ENCODE measurements at places on chromosomes 2 and 18.

DNA sequence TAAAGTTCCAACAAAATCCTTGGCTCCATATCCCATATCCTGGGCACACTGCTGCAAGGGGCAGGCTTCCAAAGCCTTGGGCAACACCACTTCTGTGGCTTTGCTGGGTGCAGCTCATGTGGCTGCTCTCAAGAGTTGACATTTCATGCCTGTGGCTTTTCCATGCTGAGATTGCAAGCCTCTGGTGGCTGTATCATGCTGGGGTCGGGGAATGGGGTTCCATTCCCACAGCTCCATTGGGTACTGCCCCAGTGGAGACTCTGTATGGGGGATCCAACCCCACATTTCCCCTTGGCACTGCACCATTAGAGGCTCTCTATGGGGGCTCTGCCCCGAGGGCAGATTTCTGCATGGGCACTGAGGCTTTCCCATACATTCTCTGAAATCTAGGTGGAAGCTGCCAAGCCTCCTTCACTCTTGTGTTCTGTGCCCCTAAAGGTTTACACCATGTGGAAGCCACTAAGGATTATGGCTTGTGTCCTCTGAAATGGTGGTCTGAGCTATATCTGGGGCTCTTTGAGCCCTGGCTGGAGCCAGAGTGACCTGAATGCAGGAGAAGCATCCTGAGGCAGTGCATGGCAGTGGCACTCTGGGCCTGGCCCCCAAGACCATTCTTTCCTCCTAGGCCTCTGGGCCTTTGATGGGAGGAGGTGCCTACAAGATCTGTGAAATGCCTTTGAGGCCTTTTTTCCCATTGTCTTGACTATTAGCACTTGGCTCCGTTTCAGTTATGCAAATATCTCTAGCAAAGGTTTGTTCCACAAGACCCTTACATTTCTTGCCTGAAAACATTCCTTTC is 107.9 kb downstream of the PTGR3 start:
- no peak for DNase-seq

- DNase-seq = no peak
These were observed 1082.3 kb upstream of the TMEFF2 start for GRCh38 chr2:193276988-193277387.

- DNase-seq = no peak
These were observed 244.1 kb downstream of the LPIN1 start for GRCh38 chr2:11990576-11990975.

DNA sequence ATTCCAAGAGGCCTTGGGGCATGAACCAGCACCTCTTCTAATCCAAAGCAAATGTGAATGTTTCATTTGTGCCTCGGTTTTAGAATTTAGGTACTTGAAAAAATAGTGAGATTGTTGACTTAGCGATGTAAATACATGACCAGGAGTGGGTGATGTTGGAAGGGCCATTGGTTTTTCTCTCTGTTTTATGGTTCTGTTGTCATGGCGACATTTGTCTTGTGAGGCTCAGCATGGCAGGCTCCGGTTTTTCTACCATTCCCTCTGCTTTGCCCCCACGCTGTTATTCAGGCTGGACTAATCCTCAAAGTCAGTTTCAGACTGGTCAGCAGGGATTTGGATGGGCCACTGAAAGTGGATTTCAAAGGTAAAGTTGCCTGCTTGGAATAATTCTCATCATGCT is 255.4 kb downstream of the ALPK2 start:
- no peak for DNase-seq

DNA sequence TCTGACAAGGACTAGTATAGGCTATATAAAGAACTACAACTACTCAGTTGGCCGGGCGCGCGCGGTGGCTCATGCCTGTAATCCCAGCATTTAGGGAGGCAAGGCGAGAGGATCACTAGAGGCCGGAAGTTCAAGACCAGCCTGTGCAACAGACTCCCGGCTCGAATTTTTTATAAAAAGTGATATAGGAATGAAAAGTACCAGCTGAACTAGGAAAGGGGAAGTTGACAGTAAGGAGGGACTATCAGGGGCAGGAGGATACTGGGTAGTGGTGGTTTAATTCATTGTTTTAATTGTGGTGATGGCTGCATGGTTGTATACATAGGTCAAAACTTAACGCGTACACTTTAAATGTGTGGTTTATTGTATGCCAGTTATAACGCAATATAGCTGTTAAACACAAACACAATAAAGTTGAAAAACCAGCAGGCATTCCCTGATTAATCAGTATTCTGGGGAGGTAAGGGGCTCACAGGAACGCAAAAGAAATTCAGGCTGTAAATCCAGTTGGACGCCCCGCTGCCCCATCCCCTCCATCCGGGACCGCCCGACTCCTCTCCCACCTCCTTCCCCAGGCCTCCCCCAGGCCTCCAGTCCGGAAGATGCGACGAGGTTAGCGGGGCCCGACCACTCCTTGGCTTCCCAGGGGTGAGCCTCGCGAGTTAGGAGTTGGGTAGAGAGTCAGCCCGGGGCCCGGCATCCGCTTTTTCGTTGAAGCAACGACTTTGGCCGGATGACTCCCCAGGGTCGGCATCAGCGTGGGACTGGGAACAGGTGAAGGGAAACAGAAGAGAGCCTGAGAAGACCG is 746 bp upstream of the POLR1B start:
- DNase-seq = peak; percentile 24

DNA sequence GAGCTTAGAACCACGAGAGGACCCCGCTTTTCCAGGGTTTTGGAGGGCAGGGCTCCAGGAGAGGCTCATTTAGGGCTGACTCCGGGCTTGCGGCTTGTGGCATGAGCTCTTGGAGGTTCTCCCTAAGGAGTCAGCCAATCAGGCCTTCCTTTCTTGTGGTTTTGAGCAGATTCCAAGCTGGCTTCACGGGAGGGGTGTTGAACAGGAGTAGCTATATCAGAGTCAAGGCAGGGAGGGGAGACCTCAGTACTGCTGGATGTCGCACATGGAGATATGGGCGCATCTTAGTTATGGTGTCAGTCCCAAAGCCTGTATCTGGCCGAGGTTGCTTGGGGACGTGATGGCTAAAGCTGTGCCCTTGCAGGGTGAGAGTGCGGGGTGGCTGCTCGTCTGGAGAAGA is 98.6 kb downstream of the AGAP1 start:
- no peak for DNase-seq

DNA sequence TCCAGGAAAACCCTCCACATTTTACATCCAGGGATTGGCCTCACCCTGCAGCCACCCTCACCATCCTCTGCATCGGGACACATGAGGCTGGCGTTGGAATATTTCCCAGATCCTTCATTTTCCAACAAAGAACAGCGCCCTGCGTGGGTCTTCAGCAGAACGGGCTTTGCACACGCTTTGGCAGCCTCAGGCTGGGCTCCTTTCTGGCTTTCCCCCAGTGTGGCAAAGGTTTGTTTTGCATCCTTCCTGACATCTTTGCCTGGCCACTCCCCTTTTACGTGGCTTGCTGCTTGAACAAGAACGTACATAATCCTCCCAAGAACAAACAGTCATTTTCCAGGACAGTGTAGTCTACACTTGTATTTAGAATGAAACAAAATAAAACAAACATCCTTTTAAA is 25.6 kb upstream of the GREB1 start:
- DNase-seq = no peak

DNA sequence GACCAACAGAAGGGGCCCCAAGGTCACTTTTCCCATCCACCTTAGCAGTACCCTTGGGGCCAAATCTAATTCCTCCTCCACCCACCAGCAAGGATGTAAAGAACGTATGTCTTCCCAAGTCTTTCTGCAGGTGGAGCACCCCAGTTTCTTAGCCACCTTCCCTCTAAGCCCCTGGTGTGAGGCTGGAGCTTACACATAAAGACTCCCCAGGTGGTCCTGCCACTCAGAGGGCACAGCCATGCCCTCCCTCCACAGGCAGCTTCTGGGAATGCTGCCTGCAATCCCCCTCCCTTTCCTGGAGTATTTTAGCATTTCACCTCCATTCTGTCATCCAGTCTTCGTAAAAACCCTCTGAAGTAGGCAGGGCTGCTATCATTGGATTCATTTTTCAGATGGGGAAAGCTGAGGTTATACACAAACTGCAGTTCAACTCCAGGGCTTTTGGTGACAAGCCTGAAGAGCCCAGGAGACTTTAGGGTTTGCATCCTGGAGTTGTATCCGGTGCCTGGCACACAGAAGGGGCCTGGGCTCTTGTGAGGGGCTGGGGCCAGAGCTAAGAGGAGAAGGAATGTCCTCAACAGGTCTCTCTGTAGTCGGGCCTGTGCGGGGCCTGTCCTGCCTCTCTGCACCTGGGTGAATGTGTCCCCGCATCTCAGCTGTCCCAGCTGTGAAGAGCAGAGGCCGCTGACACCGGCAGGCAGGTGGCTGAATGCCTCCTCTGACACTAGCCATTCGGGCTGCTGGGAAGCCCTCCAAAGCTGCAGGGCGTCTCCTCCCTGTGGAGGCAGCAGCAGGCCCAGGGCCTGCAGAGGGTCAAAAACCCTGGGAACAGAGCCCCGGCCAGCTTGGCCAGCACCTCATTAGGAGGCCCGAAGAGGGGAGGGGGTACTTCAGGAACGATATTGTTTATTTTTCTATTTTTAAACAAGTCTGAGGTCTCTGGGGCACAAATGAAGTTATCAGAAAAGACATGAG is 27.6 kb downstream of the CIB4 start:
- DNase-seq = no peak

- DNase-seq = no peak
These were observed 482.3 kb downstream of the TNS1 start for GRCh38 chr2:217520356-217521010.

DNA sequence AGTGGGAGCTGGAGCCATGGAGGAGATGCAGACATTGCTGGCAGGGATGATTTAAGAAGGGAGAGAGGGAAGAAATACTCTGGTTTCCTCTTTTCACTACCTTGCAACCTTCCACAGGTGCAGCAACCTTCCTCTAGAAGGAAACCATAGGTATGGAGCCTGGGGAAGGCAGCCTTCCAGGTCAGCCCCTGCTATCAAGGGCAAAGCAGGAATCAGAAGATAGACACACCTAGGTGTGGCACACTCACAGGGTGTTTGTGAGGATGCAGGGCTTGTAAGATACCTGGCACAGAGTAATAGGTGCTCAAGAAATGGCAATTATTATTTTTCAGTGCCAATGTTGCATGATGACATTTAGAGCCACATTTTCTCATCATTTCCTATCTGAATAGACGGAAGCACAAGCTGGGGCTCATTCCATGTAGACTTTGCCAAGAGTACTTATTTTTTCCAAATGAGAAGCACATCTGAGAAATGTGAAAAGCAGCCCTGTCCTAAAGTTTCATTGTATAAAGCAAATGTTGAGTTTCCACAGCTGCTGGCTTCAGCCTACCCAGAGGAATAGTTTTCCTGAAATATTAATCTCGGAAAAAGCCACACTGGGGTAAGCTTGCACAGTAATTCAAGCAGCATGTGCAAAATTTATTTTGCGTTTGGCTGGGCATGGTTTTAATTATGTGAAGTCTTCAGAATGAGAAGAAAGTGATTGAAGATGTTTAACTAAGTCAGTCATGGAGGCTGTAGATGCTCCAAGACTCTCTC is 20.6 kb downstream of the EVA1A start:
- DNase-seq = no peak

GRCh38 chr18:77495982-77496690 is 246.5 kb downstream of the GALR1 start:
- no peak for DNase-seq

DNA sequence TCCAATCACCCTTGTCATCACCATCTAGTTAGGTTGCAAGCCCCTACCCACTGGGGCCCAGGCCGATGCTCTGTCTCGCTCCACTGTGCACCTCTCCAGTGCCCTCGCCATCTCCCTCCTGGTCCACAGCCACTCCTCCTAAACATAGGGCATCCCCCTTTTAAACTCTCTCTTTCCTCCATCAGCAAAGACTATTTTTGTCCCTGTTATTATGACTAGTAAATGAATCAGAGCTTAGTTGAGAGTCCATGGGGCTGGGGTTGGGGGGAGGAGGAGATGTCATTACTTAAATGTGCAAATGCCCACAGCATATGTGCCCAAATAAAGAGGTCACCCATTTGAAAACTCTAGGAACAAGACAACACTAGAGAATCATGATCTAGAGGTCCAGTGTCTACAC is 167.4 kb downstream of the TRABD2A start:
- DNase-seq = no peak

- no peak for DNase-seq
These were observed 26.6 kb upstream of the ITGA4 start for GRCh38 chr2:181430406-181431118.

GRCh38 chr2:156385242-156385641 is 50.9 kb upstream of the GPD2 start:
- DNase-seq = no peak

GRCh38 chr18:54090856-54091255 is 133.6 kb downstream of the MBD2 start:
- no peak for DNase-seq

GRCh38 chr2:171394164-171394740 is 39.5 kb downstream of the METTL8 start:
- no peak for DNase-seq

DNA sequence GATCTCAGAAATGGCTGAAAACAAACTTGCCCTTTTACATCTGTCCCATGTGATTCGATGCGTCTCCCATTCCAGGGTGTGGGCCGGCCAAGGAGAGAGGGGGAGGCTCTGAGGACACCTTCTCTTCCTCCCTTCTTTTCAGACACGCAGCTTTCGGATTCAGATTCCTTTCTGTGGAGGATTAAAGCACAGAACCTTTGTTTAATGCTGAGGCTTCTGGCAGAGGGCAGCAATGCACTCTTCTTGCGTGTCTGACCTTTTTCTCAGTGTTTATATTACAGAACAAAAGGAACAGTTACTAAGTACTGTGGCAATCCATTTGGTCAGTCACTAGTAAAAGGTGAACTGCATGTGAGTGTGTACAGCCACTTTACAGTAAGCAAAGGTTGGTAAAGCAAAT is 268.9 kb upstream of the CCDC68 start:
- no peak for DNase-seq

- DNase-seq = no peak
These were observed 106.8 kb downstream of the ARHGAP28 start for GRCh38 chr18:6836331-6836730.

DNA sequence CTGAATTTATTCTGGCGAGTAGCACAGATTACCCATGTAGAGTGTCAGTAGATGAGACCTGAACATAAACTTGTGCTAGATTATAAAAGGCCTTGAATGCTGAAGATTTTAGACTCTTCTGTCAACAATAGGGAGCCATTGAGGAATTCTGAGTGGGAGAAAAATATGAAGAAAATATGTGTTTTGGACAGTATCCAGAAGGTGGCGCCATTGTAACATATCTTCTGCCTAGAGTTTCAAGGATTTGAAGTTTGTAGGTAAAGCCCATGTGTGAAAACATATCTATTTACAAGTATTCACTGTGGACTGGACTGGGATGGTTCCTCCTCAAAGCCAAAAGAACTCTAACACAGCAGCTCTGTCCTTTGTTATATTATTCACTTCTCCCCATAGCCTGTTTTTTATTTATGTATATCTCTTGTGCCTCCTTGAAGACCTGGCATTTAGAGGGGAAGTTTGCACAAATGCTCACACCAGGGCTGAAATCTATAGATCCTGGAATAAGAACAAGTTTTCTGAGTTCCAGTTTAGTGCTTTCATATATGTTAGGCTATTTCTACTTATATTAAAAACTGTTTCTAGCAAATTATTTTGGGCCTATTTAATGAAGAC is 124.9 kb downstream of the RDH14 start:
- no peak for DNase-seq
